ENCODE measurements at places on chromosomes 5 and 9. TPM values are rescaled to one million over a fixed set of nuclear protein-coding genes. Genes with fewer than 3 reads are reported as not detected.

Gene GLDC
- 0.32 TPM for total RNA-seq

- peak; percentile 76 for DNase-seq
Measured at GRCh38 chr9:13279284-13280141, at the start of gene MPDZ. Gene MPDZ (minus strand): TSS chr9:13279692. CDS start chr9:13250315, 29,377 bp downstream.

GRCh38 chr5:134506054-134507039, 19.1 kb upstream of the JADE2 start:
- peak; percentile 45 for DNase-seq

- DNase-seq, result peak; percentile 18
Measured at GRCh38 chr5:117590944-117591343, 1016.3 kb upstream of the SEMA6A start.

Gene C5orf63
- 1.3 TPM for total RNA-seq

DNA sequence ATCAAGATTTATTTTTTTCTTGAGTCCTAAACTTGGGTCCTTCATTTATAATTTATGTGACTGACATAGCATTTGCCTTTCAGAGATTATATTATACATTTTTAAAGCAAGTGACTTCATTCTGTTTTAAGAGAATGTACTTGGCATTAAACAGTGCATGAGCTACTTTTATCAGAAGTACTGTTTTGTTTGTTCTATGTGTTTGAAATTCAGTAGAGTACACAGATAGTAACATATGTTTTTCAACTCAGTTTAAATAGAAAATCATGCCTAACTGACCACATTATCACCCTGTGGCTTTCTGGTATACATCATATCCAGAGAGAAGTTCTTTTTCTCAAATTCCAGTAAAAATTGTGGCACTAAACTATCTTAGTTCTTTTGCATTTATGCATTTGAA, 335.3 kb upstream of the CDH18 start:
- DNase-seq, result no peak

Gene SPATA31D4
- total RNA-seq, result not detected

DNA sequence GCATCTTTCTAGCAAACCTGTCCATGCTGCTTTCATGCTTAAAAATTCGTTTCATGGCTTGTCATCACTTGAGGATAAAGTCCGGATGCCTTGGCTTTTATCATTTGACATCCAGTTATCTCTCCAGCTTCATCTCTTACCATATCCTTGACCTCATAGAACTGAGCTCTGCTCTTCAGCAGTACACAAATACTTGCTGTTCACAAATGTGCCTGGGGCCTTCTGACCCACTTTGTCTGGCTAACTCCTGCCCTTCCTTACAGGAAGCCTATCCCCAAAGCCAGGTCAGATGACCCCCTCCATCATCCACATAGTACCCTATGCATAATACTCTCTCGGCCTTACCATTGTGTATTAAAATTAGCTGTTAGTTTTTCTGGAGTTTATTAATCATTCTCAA, 249.1 kb downstream of the SAXO1 start:
- DNase-seq, result no peak

- DNase-seq, result peak; percentile 78
Measured at GRCh38 chr9:77751341-77752091, 103.4 kb upstream of the GNA14 start.

Gene UGT3A1
- total RNA-seq, result not detected

GRCh38 chr9:95284162-95285080, 33.1 kb downstream of the FANCC start:
- DNase-seq, result peak; percentile 92

Gene LVRN
- total RNA-seq, result 0.64 TPM

DNA sequence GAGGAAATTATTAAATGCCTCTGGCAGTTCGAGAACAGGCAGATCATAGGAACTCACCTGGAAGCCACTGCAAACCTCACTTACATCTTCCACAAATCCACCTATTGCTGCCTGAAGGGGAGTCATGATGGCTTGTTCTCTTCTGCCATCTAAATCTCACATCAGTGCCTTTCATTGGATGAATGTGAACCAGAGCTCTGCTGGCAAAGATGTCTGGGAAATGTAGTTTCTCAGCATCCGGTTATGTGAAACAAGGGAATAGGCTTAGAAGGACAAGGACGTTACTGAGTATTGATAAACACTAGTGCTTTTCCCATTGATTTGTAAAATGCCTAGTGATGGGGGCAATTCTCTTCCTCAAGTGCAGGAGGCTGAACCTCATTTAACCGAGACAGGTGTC, 483.3 kb downstream of the ARHGEF28 start:
- no peak for DNase-seq

Gene BNC2
- 41.6 TPM for total RNA-seq

DNA sequence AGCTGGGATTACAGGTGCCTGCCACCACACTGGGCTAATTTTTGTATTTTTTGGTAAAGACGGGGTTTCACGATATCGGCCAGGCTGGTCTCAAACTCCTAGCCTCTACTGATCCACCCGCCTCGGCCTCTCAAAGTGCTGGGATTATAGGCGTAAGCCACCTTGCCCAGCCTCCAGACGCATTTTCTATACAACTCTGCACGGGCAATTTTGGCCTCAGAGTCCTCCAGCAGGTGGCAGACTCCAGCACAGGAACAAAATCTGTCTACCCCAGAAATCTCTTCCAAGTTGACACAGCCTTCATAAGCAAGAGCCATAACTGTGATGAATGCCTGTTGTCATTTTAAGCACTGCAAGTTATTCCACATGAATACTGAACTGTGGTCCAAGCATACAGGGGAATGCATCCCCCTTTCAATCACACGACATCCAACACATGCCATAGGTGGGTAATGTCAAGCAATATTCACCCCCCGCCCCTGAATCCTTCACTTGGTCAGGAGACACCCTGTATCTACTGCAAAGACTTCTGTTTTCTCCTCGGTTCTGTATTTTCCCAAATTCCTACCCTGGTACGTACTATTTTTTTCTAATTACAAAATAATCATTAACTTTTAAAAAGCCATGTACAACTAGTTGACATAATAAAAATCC, 50.8 kb downstream of the ALDH7A1 start:
- DNase-seq, result peak; percentile 54

DNA sequence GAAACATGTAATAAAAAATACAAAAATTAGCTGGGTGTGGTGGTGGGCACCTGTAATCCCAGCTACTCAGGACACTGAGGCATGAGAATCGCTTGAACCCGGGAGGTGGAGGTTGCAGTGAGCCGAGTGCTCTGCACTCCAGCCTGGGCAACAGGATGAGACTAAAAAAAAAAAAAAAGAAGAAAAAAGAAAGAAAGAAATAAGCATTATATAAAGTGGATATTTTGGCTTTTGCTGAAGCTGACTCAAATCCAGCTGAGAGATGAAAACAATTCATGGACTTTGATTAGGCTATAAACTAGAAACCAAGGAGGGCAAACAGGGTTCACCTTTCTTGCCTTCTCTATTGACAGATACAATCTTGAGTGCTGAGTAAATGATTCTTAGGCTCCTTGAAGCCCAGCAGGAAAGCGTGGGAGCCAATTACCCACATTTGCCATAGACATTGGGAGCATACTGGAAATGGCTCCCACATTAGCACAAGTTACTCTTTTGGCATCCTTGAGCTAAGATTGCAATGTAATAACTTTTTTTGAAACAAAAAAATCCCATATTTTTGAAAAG, 2.4 kb upstream of the BTF3 start:
- no peak for DNase-seq

GRCh38 chr9:29006628-29007027, 1433.3 kb upstream of the C9orf72 start:
- no peak for DNase-seq

GRCh38 chr5:61263561-61264272, 68.3 kb upstream of the ZSWIM6 start:
- no peak for DNase-seq

- no peak for DNase-seq
Measured at GRCh38 chr5:180601591-180602480, 10.5 kb upstream of the SCGB3A1 start.

Gene OR1L1
- not detected for total RNA-seq

Gene TMEM215
- total RNA-seq, result not detected

- DNase-seq, result no peak
Measured at GRCh38 chr5:27171761-27172261, 133.4 kb upstream of the CDH9 start.

DNA sequence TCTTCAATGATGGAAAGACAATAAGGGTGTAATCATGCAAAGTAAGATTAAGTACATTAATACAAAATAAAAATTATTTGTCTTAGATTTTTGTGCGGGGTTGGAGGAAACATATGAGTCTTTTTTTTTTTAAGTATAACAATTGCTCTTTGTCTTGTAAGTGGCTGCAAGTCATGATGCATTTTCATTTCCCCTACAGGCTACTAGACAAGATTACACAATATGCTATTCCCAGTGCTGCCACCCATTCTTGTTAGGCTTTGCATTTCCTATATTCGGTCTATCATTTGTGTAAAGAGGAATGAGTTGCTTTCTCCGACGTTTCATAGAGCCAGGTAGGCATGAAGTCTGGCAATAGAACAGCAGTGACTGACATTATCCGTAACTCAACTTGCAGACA, 294.2 kb upstream of the CYLC2 start:
- no peak for DNase-seq
